ENCODE measurements at places on chromosomes 16 and 17.

DNA sequence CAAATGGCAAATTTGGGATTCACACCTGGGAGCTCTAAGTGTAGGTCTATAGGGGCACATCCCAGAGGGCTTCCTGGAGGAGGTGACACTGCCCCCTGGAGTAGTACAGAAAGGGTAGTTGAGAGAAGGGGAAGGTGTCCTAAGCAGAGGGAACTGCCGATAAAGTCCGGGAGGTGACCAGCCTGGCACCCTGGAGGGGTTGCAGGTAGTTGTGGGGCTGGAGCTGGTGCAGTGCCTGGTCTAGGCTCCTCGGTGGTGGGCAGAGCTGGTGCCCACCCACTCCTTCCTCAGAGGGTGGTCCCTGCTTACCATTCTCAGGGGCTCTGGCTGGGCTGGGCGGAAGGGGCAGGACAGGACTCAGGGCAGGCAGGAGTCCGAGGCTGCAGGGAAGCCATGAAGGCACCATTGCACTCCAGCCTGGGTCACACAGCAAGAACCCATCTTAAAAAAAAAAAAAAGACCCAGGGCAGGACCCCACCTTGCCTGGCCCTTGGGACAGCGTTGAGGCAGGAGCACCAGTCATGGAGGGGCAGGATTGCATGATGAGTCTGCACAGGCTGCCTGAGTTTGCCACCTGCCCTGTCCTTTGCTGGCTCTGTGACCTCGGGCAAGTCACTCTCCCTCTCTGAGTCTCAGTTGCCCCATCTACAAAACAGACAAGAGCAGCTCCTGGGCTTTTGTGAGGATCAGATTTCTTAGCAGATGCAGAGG lies 43.8 kb downstream of the LAT start:
- DNase-seq: no peak

- DNase-seq: peak; percentile 10
Observed at GRCh38 chr16:69626256-69626655, 60.5 kb downstream of the NFAT5 start.

DNA sequence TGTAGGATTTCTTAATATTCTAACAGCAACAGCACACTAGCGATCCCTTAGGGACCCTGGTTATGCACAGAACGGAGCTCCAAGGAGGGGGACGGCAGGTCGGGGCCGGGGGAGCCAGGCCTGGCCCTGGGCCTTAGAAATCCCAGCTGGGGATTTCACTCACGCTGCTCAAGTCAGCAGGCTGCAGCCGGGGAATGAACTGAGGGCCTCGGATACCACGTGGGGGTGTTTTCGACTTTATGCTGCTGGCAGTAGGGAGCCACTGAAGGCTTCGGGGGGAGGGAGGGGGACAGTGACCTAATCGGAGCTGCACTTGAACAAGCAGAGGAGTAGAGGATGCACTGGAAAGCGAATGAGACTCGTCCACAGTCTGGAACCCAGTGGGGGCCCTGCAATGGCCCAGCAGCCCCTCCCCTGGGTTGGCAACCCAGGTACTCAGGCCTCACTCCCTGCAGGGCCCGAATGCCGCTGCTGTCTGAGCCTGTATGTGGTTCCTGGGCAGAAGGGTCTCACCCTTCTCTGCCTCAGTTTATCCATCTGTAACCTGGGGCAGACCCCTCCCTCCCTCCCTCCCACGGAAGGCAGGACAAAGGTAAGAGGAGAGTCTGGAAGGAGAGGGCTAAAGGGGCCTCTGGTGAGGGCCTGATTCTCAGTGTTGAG lies 53.7 kb downstream of the RPH3AL start:
- no peak for DNase-seq

GRCh38 chr16:82016964-82017363 lies 5.7 kb upstream of the SDR42E1 start:
- peak; percentile 88 for DNase-seq

DNA sequence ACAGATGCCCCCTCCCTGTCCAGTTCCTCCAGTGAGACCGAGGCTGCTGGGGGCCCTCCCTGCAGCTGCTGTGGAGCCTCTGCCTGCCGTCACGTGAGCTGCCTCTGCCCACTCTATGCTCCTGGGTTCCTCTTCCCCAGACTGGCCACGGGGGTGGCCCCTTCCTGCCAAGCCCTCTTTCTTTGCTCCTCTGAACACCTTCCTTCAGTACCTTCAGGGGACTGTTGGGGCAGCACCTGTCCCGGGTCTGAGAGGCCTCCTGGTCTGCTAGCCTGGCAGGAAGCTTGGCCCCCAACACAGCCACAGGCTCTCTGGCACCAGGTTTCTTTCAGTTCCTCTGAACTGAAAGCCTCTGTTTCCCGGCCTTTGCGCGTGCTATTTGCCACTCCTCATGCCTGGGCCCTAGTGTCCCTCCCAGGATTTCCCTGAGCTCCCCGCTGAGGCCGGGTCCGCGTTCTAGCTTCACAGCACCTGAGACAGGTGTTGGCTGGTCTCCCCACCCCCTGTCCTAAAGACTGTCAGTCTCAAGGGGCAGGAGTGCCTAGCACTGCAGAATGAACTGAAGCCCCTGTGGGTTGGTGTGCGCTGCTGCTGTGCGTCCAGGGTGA lies 6.6 kb upstream of the ATP6V0C start:
- no peak for DNase-seq

Data from fibroblast of skin of left biceps (primary cell).